ENCODE measurements at places on chromosomes 1 and 21.

DNA sequence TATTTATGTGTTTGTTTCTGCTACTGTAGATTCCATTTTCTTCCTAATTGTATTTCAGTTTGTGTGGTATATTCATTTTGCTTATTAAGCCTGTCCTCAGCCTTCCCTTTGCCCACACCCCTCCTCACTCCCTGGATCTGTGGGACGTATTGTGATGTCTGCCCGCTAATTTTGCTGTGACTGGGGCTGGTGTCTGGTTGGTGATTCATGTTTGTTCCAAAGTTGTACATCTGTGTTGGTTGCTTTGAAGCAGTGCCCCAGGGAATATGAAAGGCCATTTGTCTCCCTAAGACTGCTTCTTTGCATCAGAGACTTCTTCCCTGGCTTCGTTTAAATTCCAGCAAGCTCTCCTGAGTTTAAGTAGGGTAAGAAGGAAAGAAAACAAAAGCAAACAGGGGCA lies 289.5 kb upstream of the SGIP1 start:
- no peak for DNase-seq

DNA sequence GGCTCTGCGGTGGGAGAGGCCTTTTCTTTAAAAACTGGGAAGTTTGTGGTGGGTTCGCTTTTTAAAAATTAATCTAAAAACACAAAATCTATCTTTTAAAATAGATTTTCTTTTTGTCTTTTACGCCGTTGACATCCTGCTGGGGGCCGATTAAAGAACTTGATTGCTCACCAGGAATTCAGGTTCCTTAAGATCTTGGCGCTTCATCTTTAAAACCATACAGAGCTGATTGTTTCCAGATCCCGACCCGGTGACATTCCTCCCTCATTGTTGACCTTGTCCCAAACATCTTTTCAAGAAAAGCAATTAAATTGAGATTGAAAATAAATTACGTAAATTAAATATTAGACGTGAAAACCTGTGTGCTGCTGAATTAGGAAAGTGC lies 546 bp upstream of the ZNF697 start:
- no peak for DNase-seq

GRCh38 chr1:8782001-8782620 lies 35.3 kb downstream of the RERE start:
- no peak for DNase-seq

GRCh38 chr1:39063775-39064174 lies 37.6 kb downstream of the NDUFS5 start:
- DNase-seq, result no peak

- DNase-seq, result no peak
Observed at GRCh38 chr21:32423320-32424190, 11.0 kb downstream of the EVA1C start.

DNA sequence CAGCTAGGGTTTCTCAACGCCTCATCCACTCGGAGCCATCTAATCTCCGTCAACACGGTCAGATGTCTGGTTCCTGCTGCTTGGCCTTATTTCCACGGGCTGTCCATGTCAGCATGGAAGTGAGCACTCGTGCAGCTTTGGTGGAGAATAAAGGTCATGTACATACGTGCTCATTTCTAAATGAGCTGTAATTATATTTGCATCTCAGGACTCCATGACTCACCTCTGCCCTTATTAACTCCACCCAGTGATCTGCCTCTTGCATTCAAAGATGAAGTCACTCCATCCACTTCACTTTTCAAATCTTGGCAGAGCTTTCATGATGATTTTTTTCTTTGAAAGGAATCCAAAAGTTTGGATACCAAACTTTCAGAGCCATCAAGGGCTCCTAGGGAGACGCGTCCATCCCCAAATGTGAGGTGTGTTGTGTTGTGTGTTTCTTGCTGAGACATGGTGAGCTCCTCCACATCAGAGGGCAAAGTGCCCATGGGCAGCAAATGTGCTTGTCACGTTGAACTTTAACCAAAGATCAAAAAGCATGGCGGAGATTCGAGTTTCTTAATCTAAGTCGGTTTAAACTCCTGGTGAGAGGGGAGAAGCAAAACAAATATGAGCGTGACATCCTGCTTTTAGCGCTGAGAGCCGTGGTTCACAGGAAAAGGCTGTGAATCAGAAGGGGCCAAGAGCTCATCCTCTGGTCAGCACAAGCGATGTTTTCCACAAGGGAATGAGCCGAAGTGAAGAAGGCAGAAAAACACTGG lies 68.6 kb upstream of the ERRFI1 start:
- no peak for DNase-seq

DNA sequence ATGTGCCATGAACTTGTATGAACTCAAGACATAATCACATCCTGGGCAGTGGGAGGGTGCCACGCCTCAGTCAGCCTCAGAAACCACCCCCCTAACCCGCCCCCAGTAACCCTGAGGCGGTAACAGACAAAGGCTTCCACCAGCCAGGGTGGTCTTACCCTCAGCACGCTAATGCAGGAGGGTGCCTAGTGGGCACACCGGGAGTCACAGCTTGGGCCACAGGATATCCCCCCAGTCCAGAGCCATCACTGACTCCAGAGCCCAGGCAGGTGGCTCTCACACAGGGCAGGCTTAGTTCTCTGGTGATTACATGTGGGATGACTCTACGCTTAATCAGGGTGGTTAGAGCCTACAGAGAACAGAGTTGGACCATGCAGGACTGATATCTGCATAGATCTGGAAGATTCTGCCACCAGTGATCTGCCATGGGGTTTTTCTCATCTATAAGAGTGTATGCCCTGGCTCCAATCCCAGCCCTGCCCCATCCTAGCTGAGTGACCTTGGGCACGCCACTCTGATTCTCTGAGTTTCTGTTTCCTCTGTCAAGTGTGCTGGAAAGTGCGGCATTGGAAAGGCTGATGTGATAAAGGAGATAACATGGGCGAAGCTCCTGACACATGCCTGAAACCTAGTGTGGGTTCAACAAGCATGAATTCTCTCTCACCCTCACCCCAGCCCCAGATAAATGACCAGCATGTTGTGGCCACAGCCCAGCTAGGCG lies 27.3 kb downstream of the OPTC start:
- DNase-seq, result no peak

DNA sequence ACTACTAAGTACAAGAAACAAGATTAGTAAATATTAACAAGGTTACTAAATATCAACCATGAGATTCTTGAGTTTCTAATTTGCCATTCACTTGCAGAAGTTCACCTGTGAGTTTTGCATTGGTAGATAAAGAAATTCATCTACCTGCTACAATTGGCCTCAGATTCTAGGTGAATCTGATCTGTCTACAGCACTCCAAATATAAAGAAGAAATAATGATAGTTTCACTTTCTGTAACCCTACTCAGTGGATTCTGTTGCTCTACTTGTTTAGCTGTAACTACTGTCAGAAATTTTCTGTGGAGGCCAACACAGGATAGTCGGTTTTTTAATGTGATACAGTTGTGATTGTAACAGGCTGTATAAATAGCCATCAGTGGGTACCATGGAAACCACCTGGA lies 118.6 kb downstream of the NR5A2 start:
- no peak for DNase-seq

DNA sequence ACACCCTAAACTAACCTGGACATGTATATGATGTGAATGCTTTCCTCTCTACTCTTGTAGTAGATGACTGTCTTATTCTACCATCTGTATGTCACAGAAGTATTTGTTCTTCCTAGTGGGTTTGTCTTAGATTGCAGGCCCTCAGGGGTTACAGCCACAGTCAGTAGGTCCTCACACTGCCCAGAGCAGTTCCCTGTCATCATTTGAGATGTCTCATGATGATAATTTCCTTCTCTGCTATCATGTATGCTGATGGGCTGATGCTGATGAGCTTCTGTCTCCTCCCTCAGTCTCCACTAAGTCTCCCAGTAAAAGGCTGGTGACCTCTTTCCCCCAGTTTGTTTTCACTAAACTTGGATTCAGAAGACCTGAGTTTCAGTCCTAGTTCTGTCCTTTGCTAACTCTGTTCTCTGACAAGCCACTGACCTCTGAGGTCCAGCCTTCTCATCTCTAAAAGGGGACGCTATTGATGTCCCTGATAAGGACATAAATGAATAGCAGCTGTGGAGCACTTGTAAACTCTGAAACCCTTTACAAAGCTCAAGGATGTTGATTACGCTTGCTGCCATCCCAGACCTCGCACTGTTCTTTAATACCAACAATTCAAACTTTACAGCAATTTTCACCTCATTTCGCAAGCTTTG lies 3.1 kb upstream of the ETV3 start:
- no peak for DNase-seq

GRCh38 chr1:185477638-185478580 lies 160.9 kb upstream of the IVNS1ABP start:
- no peak for DNase-seq

GRCh38 chr1:232622981-232623380 lies 7.0 kb downstream of the SIPA1L2 start:
- no peak for DNase-seq

GRCh38 chr1:67171978-67172377 lies 5.7 kb downstream of the IL23R start:
- no peak for DNase-seq

- DNase-seq, result no peak
Observed at GRCh38 chr21:16086121-16086520, 356.3 kb downstream of the USP25 start.

DNA sequence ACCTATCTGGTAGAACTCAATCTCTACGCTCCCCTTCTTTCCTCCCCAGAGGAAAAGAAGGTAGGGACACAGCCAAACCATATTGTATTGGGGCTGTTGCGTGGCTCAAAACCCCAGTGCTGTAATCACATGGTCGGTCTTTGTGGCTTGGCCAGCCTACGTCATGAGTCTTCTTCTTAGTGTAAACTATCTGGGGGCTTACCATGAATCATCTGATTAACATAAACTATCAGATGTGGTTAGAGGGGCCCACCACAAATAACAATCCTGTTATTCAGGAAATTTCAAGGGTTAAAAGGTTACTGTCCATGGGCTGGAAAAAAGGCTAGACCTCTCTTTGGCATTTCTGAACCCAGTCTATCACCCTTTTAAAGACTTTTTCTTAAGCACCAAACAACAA lies 49.5 kb upstream of the GPR52 start:
- DNase-seq, result no peak

- DNase-seq, result no peak
Observed at GRCh38 chr1:156654700-156655099, 12.8 kb downstream of the BCAN start.

DNA sequence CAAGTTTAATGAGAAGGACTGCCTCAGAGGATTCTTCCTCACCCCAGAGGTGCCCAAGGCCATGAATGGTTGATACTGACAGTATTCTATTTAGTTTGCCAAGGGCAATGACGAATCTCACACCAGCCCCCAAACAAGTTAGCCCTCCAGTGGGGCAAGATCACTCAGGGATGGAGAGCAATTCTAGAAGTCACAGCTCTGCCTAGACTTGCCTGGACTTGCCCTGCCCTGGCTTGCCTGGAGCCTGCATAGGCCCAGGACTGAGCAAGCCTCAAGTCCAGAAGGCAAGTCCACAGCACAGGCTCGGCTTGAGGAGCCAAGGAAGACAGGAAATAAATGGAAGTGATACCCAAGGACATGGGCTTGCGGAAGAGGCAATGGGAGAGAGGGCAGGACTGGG lies 39.5 kb upstream of the RGS16 start:
- DNase-seq, result no peak

- no peak for DNase-seq
Observed at GRCh38 chr1:38114241-38115026, 67.8 kb upstream of the POU3F1 start.

DNA sequence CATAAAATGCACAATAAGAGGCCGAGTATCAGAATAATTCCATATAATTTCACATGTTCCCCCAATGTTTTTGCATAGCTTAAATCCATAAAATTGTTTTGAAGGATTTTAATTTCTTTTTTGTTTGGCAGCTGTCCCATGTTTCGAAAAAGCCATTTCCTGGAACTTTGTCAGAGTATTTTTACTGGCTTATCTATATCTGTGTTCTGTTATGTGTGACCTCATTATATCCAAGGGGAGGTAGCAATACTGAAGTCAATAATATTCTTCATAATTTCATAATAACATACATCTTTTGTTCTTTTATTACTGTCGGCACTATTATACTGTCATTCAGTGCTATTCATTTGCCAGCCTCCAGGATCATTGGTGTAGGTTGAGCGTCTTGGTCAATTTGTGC lies 9.4 kb upstream of the BACH1 start:
- DNase-seq, result no peak

DNA sequence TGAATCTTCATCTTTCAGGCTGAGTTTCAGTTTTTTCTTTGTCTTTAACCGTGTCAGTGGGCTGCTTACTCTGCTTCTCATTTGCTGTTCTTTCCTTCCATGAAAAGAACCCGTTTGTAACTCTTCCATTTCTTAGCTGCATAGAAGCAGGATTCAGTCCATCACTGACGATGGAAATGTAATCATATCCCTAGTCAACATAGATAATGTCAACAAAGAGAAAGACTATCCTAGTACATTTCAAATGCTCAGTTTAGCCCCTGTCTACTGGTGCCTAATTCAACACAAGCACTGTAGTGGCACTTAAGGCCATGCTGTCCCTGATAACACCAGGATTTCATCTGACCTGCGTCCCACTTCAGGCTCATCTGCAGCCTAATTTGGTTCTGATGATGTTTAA lies 376 bp downstream of the GBP1 start:
- DNase-seq, result no peak

- no peak for DNase-seq
Observed at GRCh38 chr1:176559878-176560277, 96.9 kb downstream of the PAPPA2 start.

- DNase-seq, result no peak
Observed at GRCh38 chr1:217856342-217857034, 225.3 kb downstream of the SPATA17 start.

DNA sequence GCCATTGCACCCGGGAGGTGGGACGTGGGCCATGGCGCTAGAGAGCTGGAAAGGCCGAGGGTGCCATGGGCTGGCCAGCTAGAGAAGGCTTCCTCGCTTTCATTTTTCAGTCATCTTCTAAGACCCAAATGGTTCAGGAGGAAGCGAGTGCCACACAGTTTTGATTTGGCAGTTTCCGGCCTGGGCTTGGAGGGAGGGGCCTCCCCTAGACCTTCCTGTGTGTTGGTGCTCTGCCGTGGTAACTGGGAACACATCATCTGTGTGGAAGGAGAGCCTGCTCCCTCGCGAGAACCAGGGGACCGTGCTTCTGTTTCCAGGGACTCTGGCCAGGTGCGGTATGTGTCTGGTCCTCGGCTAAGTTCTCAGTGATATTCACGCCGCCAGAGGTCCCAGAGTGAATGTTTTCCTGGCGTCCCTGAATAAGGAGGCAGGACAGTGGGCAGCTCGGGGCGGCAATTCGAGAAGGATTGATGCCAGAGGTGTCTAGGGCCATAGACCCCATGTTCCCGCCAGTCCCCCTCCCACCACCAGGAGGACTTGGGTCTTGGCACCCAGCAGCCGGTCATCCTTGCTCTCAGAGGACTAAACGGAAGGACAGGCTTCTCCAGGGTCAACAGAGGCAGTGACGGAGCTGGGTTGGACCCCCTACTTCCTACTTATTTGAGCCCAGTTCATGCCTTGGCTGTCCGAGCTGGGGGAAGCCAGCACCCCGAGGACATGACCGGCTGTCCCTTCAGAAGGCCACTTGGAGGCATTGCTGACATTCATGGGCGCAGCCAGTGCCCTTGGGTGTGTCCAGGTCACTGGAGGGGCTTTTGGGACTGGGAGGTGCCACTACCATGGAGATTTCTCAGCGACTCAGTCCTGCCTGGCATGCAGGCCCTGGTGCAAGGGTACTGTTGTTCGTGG lies 2.7 kb upstream of the NPHP4 start:
- peak; percentile 44 for DNase-seq
